Dermis microvascular lymphatic vessel endothelial cell (primary cell): ENCODE measurements at places on chromosomes 2 and 18. TPM values are rescaled to one million over a fixed set of nuclear protein-coding genes. Genes with fewer than 3 reads are reported as not detected.

The FAM228A gene
- total RNA-seq: 0.13 TPM in 2 replicates

The DAW1 gene
- not detected in 2 replicates for total RNA-seq

The SPTBN1 gene
- 450 and 659 TPM in 2 replicates for total RNA-seq

The SF3B1 gene
- 140 and 150 TPM in 2 replicates for total RNA-seq

The AGXT gene
- total RNA-seq: not detected in 2 replicates

The ASB18 gene
- total RNA-seq: not detected in 2 replicates

The UPP2 gene
- not detected in 2 replicates for total RNA-seq

The RSAD2 gene
- 0.25 and 0.39 TPM in 2 replicates for total RNA-seq

The LDLRAD4 gene
- 6.7 and 20.9 TPM in 2 replicates for total RNA-seq

The ZNF396 gene
- 0.51 and 0.63 TPM in 2 replicates for total RNA-seq

DNA sequence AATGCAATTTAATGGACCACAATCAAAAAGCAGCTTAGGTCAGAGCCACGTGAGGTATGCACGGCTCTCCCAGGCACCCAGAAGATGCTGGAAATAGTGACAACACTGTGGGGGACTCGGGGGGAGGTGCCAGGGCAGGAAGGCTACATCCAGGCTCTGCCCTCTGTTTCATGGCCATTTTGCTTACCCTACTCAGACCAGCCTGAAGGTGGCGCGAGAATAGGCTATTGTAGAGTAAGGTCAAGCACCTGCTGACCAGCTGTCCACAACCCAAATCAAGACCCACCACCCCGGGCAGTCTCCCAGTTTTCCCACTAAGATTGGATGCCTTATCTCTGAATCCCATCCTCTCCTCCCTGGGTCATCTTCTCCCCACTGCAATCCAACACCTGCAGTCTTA lies 115.7 kb downstream of the VIT start:
- no peak for DNase-seq

DNA sequence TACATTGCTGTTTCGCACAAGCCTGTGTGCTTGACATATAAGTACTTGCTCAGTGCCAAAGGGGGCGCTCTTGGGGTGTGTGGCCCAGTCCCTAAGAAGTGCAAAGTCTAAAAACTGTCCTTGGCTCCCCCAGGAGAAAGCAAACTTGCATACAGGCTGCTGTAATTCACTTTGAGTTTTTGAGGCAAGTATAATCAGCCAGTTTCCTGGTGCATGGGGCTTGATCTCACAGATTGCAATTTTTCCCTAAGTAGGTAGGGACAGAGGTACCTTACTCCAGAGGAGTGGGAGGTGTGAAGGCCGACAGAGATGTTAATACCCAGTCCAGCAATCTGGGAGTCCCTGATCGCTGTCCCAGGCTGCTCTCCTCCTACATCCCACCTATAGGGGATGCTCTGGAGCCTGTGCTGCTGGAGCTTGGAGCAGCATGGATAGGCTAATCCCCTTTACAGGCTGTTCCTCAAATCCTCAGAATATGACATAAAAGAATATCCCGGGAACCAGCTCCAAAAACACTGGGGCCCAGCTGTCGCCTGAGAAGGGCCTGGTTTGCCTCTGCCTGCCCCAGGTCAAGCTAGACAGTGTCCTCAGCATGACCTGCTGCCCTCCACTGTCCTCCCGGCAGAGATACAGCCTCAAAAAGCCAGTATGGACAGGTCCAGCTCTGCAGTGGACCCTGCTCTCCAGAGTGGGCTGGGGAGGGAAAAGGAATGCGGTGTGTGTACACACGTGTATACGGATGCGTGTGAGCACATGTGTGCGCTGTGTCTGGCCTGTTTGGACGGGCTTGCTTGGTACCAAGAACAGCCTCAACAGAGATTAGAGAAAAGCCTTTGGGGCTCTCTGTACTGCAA lies 136.5 kb upstream of the HAAO start:
- DNase-seq: no peak

- DNase-seq: peak; percentile 86
Observed at GRCh38 chr2:215712219-215712868, 276.5 kb upstream of the FN1 start.

GRCh38 chr2:29295845-29296244 lies 180.6 kb downstream of the CLIP4 start:
- no peak for DNase-seq

- no peak for DNase-seq
Observed at GRCh38 chr2:235462415-235462790, 31.4 kb upstream of the AGAP1 start.

DNA sequence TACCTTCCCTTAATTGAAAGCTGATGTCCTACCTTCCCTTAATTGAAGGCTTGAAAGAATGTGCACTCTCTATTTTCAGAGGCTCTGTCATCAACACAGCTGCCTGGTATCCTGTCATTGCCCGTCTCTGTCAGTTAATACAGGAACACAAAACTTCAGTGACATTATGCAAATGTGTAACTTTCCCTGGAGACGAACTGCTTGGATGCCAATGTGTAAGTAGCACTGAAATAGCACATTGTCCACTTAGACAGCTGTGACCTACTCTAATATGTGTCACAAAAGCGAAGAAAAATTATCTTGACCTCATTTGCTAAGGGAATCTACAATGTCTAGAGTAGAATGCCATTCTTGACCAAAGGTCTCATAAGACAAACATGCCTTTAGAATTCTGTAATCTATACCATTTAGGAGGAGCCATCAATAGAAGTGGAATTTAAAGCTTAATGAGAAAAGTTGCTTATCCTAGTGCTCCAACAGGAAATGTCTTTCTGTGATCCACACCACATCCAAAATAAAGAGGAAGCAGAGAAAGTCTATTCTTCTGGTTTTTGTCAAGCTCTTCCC lies 138.1 kb downstream of the BARD1 start:
- no peak for DNase-seq

DNA sequence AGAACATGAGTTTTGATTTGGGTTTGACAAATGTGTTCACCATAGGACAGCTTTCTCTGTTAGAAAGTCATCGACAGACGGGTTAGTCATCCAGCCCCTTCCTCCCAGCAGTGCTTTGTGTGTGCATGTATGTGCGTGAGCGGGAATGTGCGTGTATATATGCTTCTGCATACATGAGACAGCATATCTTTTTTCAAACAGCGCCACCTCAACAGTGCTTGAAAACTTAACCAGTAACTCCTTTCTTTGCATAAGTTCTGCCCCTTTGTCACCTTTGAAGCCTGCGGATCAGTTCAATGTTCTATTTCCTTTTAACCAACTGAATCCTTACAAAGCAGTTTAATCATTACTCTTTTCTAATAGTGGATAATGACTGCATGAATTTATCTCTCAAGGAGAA lies 351.4 kb downstream of the LPIN1 start:
- no peak for DNase-seq

GRCh38 chr18:58416704-58417683 lies 211.9 kb downstream of the ALPK2 start:
- DNase-seq: peak; percentile 41

DNA sequence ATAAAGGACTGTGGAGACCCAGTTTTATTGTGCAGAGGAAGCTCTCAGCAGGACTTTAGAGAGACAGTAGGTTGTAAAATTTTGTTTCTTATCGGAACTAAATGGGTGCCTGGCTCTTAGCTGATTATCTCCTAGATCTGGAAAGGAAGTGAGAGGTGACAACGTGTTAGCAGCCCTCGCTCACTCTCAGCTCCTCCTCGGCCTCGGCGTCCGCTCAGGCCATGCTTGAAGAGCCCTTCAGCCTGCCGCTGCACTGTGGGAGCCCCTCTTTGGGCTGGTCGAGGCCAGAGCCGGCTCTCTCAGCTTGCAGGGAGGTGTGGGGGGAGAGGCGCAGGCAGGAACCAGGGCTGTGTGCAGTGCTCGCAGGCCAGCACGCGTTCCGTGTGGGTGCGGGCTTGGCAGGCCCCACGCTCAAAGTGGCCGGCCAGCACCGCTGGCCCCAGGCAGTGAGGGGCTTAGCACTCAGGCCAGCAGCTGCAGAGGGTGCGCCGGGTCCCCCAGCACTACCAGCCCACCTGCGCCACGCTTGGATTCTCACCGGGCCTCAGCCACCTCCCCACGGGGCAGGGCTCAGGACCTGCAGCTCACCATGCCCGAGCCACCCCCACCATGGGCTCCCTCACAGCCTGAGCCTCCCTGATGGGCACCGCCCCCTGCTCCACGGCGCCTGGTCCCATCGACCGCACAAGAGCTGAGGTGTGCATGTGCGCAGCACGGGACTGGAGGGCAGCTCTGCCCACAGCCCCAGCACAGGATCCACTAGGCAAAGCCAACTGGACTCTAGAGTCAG lies 4.6 kb upstream of the MFF start:
- no peak for DNase-seq

GRCh38 chr2:141411419-141411818 lies 719.4 kb downstream of the LRP1B start:
- no peak for DNase-seq

DNA sequence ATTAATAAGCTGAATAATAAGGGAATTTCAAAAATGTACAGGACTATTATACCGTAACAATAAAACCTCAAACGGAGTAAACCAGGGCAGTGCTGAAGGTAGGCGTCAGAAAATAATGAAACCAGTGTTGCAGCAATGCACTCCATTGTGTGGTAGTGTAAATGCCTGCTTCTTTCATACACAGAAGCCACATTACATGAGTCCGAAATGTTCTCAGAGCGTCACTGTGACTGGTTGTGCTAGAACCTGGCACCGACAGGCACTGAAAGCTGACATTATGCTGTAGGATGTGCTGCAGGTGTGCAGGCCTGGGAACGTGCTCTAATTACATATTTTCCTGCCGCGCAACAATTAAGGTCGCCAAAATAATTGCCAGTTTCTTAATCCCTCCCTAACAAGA lies 53.3 kb downstream of the ZEB2 start:
- no peak for DNase-seq

- DNase-seq: no peak
Observed at GRCh38 chr2:142601794-142602193, 275.7 kb upstream of the KYNU start.

GRCh38 chr18:67199993-67200617 lies 316.4 kb downstream of the DSEL start:
- peak; percentile 62 for DNase-seq

- no peak for DNase-seq
Observed at GRCh38 chr18:73987247-73987980, 160.2 kb downstream of the FBXO15 start.

GRCh38 chr2:120629241-120629895 lies 106.3 kb upstream of the GLI2 start:
- no peak for DNase-seq

- DNase-seq: no peak
Observed at GRCh38 chr2:174666845-174667244, 69.2 kb upstream of the WIPF1 start.

DNA sequence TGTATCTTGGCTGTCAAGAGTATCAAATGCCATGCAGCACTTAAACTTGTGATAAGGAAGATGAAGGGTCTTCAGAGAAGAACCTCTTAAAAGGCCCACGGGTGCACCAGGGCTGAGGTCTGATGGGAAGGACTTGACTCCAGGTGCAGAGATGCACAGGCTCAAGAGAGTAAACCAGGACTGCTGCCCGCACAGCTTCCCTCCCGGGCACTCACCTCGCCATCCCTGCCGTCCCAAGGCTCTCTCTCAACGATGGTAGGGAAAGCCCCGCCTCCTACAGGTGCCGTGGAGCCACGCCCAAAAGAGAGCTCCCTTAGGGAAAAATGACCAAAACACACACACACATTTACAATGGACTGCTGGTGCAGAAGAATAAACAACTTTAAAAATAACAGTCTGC lies 27.9 kb downstream of the PDIA6 start:
- no peak for DNase-seq

DNA sequence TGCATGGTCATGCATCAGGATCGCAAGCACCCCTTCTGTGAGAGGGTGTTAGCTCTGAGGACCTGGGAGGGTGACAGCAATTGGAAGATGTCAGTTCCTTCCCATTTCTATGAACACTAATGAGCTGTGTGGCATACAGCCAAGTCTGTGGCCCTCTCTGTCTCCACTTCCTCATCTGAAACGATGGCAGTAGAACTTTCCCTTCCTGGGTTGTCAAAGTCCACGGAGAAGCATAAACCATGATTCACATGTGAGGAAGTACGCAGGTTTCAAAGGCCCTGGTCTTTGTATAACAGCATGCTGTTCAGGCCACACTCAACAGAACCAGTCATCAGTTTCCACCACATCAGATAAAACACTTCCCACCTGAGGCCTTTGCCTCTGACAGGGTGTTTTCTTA lies 167.4 kb upstream of the RAB6C start:
- DNase-seq: no peak

GRCh38 chr2:209086761-209087160 lies 337.1 kb upstream of the MAP2 start:
- DNase-seq: no peak

DNA sequence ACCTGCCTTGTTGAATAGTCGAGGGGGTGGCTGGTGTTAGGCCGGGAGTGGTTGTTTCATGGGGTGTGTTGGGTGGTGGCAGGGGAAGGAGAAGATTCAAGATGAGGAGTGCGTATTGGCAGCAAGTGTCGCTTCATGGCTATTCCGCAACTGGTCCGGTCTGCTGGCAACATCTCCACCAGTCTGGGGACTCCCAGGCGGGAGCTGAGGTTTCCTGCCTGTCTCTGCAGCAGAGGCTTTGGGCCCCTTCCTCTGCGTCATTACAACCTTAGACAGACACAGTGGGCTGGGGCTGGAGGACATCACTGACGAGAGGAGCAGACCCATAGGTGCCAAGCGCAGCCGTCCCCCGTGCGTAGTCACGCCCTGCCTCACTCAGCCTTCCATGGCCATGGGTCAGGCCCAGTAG lies 64.0 kb upstream of the MCFD2 start:
- no peak for DNase-seq

DNA sequence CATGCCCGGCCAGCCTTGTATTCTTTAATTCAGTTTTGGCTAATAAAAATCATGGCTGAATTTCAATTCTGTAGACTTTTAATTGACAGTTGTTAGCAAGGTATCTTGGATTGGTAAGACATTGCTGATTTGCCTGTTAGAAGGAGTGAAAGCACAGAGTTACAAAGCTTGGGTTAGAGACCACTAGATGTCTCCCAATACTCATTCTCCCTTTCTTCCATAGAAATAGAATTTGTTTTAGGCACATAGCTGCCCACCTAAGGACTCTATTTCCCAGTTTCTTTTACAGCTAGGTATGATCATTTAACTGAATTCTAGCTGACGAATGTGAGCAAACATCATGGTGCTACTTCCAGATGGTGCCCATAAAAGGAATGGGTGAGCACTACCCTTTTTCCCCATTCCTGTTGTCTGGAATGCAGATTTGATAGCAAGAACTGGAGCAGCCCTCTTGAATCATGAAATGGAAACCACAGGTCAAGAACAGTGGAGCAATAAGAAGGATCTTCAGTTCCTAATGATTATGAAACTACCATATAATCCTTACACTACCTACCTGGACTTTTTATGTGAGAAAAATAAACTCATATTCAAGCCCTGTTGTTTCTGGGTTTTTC lies 17.5 kb downstream of the PECR start:
- DNase-seq: no peak

DNA sequence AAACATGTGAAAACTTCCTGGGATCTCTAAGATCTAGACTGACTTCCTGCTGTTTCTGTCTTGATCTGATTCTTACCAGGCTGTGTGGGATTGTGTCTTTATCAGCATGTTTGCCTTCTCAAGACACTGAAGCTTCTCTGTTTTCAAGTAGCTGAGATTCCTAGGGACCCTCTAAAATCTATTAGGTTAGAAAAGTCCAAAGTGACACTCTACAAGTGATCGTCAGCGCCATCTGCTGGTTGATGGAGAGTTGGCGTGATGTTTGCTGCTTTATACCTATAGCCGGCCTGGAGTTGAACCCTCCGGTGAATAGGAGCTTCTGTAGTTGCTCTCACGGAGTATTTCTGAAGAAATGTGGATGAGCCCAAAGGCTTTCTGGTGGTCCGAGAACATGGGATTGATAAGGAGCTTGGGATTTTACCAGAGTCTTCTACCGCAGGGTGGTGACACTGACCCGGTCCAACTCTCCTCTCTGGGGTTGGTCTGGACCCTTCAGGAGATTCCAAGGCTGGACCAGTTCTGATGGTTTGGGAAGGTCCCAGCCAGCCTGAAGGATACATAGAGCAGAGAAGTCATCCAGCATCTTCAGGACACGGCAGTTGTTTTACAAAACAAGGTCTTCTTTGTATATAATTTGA lies 96.0 kb upstream of the TTC39C start:
- peak; percentile 47 for DNase-seq
